Effector CD8-positive, alpha-beta T cell (primary cell): ENCODE measurements at places on chromosomes 4 and X.

- DNase-seq: no peak
Observed at GRCh38 chr4:81982846-81983540, 390.8 kb downstream of the HNRNPD start.

- no peak for DNase-seq
Observed at GRCh38 chrX:22357621-22358020, 84.9 kb downstream of the CBLL2 start.

- no peak for DNase-seq
Observed at GRCh38 chrX:76454456-76454927, 27.0 kb downstream of the MAGEE1 start.

DNA sequence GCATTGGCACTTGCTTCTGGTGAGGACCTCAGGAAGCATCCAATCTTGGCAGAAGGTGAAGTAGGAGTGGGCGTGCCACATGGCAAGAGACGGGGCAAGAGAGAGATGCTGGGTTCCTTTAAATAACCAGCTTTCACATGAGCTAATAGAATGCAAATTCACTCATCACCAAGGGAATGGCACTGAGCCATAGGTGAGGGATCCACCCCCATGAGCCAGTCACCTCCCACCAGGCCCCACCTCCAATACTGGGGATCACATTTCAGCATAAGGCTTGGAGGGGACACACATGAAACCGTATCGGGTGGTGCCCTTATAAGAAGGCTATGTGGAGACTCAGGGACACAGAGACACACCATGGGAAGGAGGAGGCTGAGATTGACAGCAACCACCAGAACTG lies 140.0 kb upstream of the MSX1 start:
- no peak for DNase-seq

DNA sequence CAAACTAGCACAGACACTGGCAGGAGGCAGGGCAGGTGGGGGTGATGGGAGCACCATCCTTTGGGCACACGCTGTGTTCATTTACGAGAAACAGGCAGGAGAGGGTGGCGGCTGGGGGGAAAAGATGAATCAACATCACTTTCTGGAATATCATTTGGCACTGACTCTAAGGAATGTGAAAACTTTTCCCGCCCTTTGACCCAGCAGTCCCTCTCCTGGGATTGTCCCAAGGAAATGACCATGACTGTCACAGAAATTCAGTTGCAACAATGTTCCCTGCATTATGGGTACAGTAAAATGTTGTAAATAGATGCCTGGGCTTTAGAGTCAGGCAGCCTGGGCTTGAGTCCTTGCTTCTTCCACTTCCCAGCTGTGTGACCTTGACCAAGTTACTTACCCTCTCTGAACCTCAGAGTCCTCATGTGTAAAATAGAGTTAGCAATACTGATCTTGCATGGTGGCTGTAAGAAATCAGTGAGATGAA lies 58.6 kb downstream of the ABLIM2 start:
- DNase-seq: no peak

GRCh38 chr4:26206999-26207398 lies 113.8 kb upstream of the RBPJ start:
- no peak for DNase-seq

GRCh38 chr4:26452565-26453531 lies 37.4 kb downstream of the CCKAR start:
- DNase-seq: no peak

GRCh38 chr4:147674073-147674472 lies 9.9 kb downstream of the PRMT9 start:
- no peak for DNase-seq

DNA sequence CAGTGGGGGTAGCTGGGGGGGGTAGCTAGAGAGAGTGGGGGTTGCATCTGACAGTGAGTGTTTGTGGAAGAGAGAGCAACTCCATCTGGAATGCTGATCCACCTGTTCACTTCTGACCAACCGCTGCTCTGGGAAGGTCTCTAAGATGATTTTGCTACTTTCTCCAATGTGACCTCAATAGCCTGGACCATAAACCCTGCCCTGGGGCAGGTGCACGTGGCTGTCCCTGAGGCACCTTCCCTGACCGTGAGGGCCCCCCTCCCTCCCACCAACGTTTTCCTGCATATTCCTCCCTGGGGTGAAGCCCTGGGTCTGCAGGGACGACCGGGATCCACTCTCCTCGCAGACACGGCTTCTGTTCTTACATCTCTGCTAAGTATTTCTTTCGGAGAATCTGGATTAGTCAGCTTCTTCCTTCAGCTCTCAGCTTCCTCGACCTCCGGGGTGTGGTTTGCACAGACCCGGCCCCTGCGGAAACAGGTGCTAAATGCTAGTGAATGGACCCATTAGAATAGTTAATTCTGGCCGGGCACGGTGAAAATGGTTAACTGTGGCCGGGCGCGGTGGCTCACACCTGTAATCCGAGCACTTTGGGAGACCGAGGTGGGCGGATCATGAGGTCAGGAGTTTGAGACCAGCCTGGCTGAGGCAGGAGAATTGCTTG lies 21.4 kb upstream of the PLCXD1 start:
- DNase-seq: no peak

GRCh38 chr4:125515016-125515415 lies 200.3 kb downstream of the FAT4 start:
- no peak for DNase-seq

GRCh38 chr4:78247536-78248285 lies 190.6 kb downstream of the FRAS1 start:
- no peak for DNase-seq

GRCh38 chr4:65399084-65399483 lies 271.2 kb downstream of the EPHA5 start:
- no peak for DNase-seq

GRCh38 chr4:157303471-157303960 lies 83.0 kb downstream of the GRIA2 start:
- DNase-seq: no peak

GRCh38 chr4:124454772-124455270 lies 257.7 kb downstream of the ANKRD50 start:
- DNase-seq: no peak

- DNase-seq: no peak
Observed at GRCh38 chr4:128686032-128686465, 123.5 kb upstream of the JADE1 start.

- no peak for DNase-seq
Observed at GRCh38 chr4:138199568-138200235, 42.4 kb downstream of the SLC7A11 start.

GRCh38 chrX:2536974-2537373 lies 36.2 kb upstream of the DHRSX start:
- no peak for DNase-seq

- no peak for DNase-seq
Observed at GRCh38 chr4:128961405-128961804, 131.9 kb downstream of the SCLT1 start.

- no peak for DNase-seq
Observed at GRCh38 chr4:154078504-154079350, 289.8 kb upstream of the SFRP2 start.

- no peak for DNase-seq
Observed at GRCh38 chr4:1207603-1208265, 35.4 kb upstream of the SPON2 start.

DNA sequence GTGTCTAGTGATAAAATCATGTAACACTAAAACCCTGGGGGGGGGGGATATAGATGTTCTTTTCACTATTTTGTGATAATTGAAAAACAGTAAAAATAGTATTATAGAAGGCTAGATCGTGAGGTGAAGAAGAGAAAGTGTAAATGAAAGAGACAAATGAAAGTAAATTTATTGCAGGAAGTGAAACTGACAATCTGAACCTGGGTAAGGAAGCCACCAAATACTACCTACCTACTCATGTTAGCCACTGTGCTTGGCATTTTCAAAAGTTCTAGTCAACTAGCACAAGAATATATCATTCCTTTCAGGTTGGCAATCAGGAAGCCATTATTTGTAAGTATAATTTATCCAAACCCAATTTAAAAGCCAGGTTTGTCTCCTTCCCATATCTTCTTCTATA lies 1366.1 kb downstream of the FAM133A start:
- no peak for DNase-seq

GRCh38 chr4:181219783-181220416 lies 1023.3 kb upstream of the TENM3 start:
- DNase-seq: no peak

GRCh38 chr4:186984105-186984644 lies 260.5 kb upstream of the FAT1 start:
- no peak for DNase-seq

GRCh38 chr4:88441696-88442095 lies 15.2 kb upstream of the HERC5 start:
- DNase-seq: no peak

GRCh38 chrX:71650333-71650969 lies 16.9 kb upstream of the LOC101059915 start:
- DNase-seq: no peak

GRCh38 chr4:117783716-117784115 lies 250.6 kb upstream of the NDST3 start:
- no peak for DNase-seq

GRCh38 chrX:101385026-101385684 lies 836 bp downstream of the BTK start:
- no peak for DNase-seq

DNA sequence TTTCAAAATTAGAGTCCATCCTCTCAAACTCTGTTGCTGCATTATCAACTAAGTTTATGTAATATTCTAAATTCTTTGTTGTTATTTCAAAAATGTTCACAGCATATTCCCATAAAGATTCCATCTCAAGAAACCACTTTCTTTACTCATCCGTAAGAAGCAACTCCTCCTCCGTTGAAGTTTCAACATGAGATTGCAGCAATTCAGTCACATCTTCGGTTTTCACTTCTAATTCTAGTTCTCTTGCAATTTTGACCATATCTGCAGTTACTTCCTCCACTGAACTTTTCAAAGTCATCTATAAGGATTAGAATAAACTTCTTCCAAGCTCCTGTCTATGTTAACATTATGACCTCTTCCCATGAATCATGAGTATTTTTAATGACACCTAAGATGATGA lies 216.6 kb upstream of the SLC7A11 start:
- no peak for DNase-seq

GRCh38 chr4:79756140-79756895 lies 316.7 kb downstream of the ANTXR2 start:
- no peak for DNase-seq

DNA sequence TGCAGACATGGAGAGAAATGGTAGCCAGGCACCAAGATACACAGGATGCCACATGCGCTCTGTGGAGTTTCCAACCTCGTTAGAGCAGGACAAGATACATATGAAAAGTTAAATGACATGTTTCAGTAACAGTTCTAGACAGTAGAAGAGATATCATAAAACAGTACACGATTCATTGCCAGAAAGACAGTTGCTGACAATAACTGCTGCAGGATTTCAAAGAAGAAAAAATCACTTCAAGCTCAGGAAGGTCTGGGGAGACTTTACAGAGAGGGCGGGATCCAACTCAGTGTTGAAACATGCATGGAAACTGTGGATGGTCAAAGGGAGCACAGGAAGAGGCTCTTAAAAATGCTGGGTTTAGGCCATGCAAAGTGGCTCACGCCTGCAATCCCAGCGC lies 31.0 kb downstream of the DCTD start:
- DNase-seq: no peak

DNA sequence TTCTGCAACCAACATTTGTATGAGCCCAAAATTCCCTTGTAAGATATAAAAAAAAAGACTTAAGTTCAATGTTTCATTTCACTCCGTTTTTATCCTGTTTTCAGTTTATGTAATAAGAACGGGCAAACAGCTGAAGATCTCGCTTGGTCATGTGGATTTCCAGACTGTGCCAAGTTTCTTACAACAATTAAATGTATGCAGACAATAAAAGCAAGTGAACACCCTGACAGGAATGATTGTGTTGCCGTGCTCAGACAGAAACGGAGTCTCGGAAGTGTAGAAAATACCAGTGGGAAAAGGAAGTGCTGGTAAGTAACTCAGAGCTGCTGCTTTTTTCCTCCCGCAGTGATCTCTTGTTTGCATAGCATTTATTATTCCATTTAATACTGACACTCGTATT lies 2.8 kb downstream of the ANKRD37 start:
- DNase-seq: no peak

DNA sequence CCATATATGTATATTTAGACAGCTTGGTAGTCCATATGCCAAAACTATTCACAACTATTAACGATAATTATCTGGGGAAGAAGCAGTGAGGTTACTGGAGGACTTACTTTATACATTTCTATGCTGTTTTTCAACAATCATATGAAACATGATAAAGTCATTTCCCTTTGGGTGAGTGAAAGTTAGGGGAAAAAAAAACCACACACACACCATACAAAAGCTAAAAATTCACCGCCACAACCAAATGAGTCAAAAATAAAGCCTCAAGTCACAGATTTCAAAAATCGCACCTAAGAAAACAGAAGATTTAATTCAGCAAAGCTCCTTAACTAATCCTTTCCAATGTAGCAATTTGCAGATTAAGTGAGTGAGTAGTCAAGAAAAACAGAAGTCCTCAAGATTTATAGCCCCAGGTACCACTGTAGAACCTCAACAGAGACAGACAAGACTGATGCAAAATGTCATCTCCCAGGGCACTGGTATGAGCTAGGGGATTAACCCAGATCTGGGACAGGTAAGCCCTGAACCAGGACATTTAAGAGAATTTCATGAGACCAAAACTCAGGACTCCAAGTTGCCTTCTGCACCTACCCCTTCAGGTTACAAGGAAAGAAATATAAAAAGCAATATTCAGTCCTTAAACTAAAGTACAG lies 35.1 kb downstream of the SYTL4 start:
- no peak for DNase-seq

DNA sequence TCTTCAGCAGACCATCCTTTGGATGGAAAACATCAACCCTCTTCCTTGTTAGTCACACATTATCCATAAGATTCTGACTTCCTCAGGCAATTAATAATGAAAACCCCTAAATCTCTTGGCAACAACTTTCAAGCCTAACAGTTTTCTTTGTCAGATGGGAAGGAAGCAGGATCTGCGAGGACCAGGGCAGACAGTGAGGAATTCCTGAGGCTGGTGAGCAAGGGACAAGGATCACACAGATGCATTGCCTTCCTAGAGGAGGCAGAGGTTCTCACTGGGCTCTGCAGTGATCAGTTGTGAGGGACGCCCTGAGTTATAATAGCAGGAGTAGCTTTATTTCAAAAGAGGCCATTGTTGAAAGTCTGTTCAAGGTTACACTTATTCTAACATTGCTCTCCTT lies 195.4 kb downstream of the SLIT2 start:
- DNase-seq: no peak

DNA sequence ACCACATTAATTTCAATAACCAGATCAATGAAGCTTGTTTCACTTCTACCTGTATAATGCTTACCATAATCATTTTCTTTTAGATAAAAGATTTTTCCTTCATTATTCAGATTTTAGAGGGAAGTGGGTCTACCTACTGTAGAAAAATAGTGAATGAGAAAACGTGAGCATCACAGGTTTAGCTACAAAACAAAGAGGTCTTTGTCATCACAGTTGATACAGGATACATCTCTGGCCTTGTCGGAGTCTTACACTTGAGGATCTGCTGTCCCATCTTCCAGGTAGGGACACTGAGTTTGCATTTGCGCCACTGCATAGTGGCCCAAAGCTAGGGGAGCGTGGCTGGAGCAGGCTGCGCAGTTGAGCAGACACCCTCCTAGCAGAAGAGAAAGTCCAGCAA lies 710 bp downstream of the CLDN24 start:
- DNase-seq: no peak

- no peak for DNase-seq
Observed at GRCh38 chrX:153778181-153778580, 2.7 kb upstream of the SRPK3 start.
